Cerebellum (tissue), 4 donors: ENCODE measurements at places on chromosomes 12 and 14. TPM values are rescaled to one million over a fixed set of nuclear protein-coding genes. Genes with fewer than 3 reads are reported as not detected.

SERPINA10 gene
- not detected for total RNA-seq

SLC2A3 gene
- total RNA-seq = 69.8 TPM

KRT80 gene
- not detected for total RNA-seq

CCDC177 gene
- 4.5 TPM for total RNA-seq

PTHLH gene
- total RNA-seq = not detected

ERBB3 gene
- 4.7 TPM for total RNA-seq

MYH6 gene
- total RNA-seq = 0.09 TPM

ERH gene
- 127 TPM for total RNA-seq

ADGRD1 gene
- total RNA-seq = 4.3 TPM

FKBP3 gene
- 56.7 TPM for total RNA-seq

LRRC43 gene
- total RNA-seq = 1.9 TPM

TROAP gene
- 6.7 TPM for total RNA-seq

TMEM253 gene
- total RNA-seq = not detected

RASSF8 gene
- total RNA-seq = 33.8 TPM

GALNT8 gene
- total RNA-seq = 26.1 TPM

HOTAIR gene
- not detected for total RNA-seq

KCNK13 gene
- 0.82 TPM for total RNA-seq

APOF gene
- total RNA-seq = not detected

CRIP1 gene
- total RNA-seq = 0.73 TPM

TMEM179 gene
- total RNA-seq = 15.7 TPM

SSTR1 gene
- 3.4 TPM for total RNA-seq

FBXW8 gene
- 16.8 TPM for total RNA-seq

FIGNL2 gene
- 1.3 TPM for total RNA-seq

CHGA gene
- 26.8 TPM for total RNA-seq

WIF1 gene
- 0.45 TPM for total RNA-seq
